ENCODE measurements at places on chromosomes 7 and 10.
A peak's percentile ranks its signal among the peaks of the same experiment; 100 is the strongest.

GRCh38 chr7:93765475-93765874 lies 125.1 kb downstream of the TFPI2 start:
- DNase-seq: no peak

- no peak for DNase-seq
These were observed 716.8 kb upstream of the LRRTM3 start for GRCh38 chr10:66209025-66209424.

- DNase-seq: no peak
These were observed 93.5 kb upstream of the PAX2 start for GRCh38 chr10:100651916-100652315.

GRCh38 chr10:123639131-123639530 lies 27.0 kb upstream of the GPR26 start:
- DNase-seq: no peak

DNA sequence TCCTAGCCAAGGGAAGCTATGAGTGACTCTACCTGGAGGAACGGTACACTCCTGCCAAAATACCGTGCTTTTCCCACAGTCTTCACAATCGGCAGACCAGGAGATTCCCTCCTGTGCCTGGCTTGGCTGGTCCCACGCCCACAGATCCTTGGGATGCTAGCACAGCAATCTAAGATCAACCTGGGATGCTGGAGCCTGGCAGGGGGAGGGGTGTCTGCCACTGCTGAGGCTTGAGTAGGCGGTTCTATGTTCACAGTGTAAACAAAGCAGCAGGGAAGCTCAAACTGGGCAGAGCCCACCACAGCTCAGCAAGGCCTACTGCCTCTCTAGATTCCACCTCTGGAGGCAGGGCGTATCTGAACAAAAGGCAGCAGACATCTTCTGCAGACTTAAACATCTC lies 295.3 kb downstream of the ELMO1 start:
- DNase-seq: no peak

GRCh38 chr7:5549096-5549763 lies 125.6 kb upstream of the TNRC18 start:
- no peak for DNase-seq

DNA sequence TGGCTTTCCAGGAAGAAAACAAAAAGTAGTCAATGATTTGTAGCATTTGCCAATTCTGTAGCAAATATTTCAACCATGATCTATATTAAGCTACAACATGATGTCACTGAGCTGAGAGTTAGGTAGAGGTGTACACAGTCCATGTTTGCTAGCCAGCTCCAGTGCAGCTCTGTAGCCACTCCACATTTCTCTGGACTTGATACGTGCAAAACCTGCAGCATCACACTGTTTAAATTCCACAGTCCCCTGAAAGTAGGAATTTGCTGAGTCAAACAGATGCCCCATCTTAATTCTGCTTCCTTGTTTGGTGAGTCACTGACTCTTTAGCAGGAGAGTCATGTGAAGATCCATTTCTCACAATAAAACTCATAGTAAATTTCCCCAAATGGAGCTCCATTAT lies 89.8 kb upstream of the LRRTM3 start:
- DNase-seq: no peak

GRCh38 chr10:119416855-119417254 lies 125.7 kb downstream of the RGS10 start:
- peak; percentile 66 for DNase-seq

DNA sequence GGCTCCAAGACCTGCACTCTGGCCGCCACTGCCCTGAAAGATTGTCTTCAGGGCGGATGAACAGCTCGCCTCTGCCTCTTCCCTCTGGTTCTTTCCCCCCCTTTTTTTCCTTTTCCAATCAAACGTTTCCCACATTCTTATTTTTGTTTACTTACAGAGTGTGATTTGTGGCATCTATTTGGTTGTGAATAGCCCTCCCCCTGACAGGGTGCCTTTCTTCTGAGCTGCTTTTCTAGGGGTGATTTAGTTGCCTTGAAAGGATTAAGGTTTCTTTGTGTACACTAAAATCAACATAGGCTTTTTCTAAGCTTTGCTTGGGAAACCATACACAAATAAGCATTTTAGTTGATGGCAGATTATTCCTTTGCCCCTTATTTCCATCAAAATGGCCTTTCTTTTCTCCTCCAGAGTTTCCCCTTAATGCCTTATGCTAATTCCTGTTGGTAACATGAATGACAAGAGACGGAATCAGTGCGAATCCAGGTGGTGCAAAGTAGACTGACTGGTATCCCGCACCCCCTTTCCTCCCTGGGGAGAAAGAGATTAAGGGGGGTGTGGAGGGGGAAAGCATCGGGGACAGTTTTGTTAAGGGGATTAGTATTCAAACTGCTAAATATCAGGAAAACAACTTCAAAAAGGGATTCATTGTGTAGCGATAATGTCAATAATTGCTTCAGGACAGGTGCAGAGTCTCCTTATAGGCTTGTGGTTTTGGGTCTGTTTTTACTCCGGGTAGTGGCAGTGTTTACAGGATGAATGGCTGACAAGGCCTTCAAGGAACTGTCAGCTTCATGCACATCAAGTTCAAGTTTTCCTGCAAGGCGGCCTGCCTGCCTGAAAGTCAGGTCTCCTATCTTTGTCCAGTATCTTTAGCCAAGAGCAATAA lies 431.6 kb upstream of the GALNT17 start:
- DNase-seq: no peak

DNA sequence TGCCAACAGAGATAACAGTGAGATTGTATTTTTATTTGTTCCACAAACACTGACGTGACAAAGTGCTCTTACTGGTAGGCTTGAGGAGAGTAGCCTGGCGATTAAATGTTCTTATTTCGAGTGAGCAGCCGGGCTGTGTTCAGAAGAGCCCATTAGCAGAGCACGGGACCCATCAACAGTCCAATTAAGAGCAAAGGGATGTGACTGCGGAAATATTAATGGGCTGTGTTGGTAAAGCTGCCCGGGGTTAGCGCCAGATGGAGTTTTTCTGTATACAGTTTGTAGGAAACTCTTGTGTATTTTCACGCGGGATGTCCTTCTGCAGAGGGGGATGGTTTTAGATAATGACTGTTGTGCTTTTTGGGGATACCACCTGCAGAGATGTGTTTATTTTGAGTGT lies 104.3 kb downstream of the KIAA1217 start:
- no peak for DNase-seq

- DNase-seq: no peak
These were observed 387.1 kb downstream of the LRMDA start for GRCh38 chr10:75818552-75818951.

DNA sequence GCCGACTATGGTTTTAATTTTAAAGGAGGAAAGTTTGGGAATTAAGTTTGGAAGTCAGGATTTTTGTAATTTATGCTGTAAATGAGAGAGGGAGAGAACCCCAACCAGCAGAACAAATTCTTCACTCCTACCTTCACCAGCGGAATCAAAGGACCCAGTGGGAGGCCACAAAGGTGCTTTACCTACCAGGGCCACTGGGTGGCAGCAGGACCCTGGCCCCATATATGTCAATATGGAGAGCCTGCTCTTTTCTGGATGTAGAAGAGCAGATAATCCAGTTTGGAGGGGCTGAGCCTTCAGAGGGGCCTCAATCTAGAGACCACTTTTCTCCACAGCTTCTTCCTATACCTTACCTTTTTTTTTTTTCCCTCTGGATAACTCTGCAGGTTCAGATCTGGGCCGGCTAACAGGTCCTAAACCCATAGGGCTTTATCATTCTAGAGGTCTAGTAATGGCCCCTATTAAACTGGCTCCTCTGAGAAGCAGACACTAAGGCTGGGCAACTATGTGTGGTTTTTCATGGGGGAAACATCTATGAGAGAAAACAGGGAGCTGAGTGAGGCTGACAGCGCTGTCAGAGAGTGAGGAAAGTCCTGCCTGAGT lies 8.5 kb upstream of the SCD start:
- DNase-seq: peak; percentile 83
